Endodermal cell (in vitro differentiated cells): ENCODE measurements at places on chromosomes 2 and 18. TPM values are rescaled to one million over a fixed set of nuclear protein-coding genes. Genes with fewer than 3 reads are reported as not detected.

- no peak for DNase-seq
- H3K27ac ChIP-seq = no peak overlapping the region
- H3K36me3 ChIP-seq = no peaks in the 10 kb centered on the region
- no peaks in the 10 kb centered on the region for H3K27me3 ChIP-seq
- no peak overlapping the region for H3K4me3 ChIP-seq
Observed at GRCh38 chr2:187320846-187321245, 127.2 kb downstream of the CALCRL start.

- no peak overlapping the region for H3K4me3 ChIP-seq
- DNase-seq = no peak
- no peaks in the 10 kb centered on the region for H3K36me3 ChIP-seq
- H3K4me1 ChIP-seq = no peaks in the 10 kb centered on the region
- no peak overlapping the region for H3K27ac ChIP-seq
Observed at GRCh38 chr2:8573942-8574195, 108.0 kb upstream of the ID2 start.

- no peak overlapping the region for H3K27ac ChIP-seq
- no peak for DNase-seq
- no peaks in the 10 kb centered on the region for H3K36me3 ChIP-seq
- H3K27me3 ChIP-seq = no peaks in the 10 kb centered on the region
Observed at GRCh38 chr2:171804456-171804855, 89.6 kb downstream of the SLC25A12 start.

Gene CNGA3
- total RNA-seq = 0.16 and 0.33 TPM in 2 replicates

Gene PTPRN
- 0.44 to 1.5 TPM (median 0.84 TPM) in 3 replicates for total RNA-seq

Gene TANK
- total RNA-seq = 20.0 to 24.9 TPM (median 22.4 TPM) in 3 replicates
